ENCODE measurements at places on chromosomes 1 and 21.

- DNase-seq, result no peak
These were observed 1.7 kb upstream of the DYNLT5 start for GRCh38 chr1:66750577-66750976.

GRCh38 chr1:42941640-42942330 is 16.9 kb downstream of the SLC2A1 start:
- DNase-seq, result no peak

GRCh38 chr21:41953249-41953830 is 478 bp downstream of the C2CD2 start:
- no peak for DNase-seq

DNA sequence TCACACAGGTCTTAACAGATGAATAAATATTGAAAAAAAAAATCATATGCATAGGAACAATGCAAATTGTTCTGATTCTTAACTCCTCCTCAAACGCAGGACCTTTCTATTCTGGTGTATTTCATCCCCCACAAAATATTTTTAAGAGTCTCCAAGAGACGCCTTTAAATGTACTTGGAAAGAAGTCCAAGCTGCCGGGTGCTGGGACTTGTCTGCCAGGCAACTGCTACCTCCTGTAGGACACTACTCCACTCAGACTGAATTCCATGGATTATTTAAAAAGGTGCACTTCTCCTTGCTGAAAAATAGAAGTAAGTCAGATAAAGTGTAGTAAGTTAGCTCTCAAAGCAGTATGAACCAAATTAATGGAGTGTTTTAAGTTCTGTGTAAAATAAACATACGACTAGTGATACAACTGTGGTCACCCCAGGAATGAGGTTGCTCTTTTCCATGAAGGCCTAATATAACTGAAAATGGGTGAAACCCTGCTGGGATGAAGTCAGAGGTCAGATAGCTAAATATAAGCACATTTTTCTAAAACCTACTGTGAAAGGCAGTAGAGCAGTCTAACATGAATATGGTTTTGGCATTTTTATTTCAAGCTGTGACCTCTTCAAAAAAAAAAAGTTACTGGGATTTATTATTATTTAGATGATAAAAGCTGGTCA is 189.2 kb upstream of the PBX1 start:
- DNase-seq, result no peak

DNA sequence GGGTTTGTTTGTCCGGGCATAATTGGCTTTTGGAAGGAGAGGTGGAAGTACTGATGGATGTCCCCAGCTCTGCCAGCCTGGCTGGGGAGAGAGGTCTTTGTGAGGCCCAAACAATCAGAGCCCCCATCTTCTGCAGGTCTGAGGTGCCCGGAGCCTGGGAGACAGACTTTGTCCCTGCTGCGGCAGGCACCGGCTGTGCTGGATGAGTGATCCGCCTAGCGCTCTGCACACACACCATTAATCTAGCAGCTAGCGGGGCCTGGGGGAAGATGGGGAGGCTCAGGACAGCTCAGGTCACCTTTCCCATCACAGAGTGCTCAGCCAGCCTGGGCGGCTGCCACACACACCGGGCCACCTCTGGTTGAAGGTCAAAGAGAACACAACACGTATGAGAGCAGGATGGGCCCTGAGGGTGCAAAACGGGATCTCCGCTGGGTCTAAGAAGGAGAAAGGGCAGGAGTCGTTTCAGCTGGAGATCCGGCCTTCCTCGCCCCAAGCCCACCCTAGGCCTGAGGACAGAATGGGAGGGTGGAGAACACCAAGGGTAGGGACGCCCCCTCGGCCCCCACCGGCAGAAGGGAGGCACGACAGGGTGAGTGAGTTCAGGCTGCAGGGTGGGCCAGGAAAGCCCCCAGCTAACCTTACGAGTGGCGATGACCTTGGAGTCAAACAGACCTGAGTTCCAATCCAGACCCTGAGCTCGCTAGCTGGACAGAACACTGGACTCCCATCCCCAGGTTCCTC is 341.8 kb downstream of the NPHP4 start:
- no peak for DNase-seq

- DNase-seq, result no peak
These were observed 52.0 kb downstream of the SLX9 start for GRCh38 chr21:44991538-44992483.

DNA sequence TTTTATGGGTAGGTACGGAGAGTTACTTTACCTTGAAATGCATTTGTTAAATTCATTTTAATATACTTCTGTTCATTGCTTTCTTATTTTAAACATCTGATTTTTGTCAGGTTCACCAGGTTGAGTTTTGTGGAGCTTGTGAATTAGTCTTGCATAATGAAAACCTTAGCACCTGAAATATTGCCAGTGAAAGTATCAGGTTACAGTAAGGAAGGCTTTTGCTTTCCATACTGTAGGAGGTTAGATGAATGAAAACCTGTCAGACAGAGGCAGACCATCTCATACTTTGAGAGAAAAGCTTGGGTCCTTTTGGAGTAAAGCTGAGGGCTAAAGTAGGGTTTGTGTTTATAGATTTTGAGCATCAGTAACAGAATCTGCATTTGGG is 34.7 kb downstream of the THRAP3 start:
- DNase-seq, result no peak

DNA sequence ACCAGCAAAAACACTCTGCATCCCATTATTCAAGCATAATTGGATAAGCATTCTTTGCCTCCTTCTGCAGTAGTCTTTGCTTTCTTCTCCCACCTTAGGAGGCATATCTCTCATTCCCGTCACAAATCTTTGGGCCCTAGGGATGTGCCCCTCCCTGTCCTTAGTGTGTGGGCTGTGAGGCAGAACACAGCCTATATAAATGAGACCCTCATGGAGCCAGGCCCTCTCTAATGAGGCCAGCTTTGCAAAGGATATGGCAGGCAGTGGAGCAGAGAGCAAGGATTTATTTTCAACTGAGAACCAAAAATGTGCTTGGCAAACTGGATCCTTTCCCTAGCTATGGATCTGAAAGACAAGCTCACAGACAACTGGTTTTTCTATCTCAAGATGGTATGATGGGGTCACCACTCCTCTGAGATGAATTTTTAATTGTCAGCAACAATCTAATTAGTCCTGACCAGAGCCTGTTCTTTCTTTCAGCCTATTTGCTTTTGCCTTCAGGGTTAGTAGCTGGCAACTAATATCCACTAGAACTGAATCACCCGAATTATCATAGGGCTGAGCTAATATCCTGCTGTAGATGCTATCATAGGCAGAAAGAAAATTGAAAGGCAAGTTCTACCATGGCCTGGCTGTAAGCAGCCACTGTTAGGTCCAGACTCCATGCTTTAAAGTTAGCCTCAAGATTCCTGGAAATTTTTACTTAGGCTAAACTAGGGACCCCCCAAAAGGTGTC is 134.2 kb downstream of the SYT2 start:
- no peak for DNase-seq

GRCh38 chr21:37437376-37438080 is 71.0 kb downstream of the DYRK1A start:
- no peak for DNase-seq

DNA sequence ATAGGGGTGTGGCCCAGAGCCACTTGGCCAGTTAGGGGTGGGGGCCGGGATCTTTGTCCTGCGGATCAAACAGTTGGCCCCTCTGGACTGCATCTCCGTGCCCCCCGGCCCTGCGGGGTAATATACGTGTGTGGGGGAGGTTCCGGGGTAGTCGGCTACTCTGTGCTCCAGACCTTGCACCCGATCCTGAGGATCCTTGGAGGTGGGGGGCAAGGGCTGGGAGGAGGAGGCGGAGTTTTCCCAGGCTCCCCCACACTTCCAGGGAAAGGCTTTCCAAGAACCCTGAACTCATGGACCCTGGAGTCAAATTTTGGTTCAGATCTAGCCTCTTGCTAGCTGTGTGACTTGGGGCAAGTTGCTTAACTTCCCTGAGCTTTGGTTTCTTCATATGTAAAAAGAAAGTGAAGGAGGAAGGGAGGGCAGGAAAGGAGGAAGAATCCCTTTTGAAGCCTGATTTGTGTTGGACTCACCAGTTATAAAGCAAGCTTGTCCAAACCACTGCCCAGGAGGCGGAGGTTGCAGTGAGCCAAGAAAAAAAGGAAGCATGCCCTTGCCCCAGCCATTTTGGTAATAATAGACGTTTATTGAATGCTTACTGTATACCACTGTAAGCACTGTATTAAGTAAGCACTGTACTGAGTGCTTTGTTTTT is 686 bp downstream of the MIIP start:
- no peak for DNase-seq

DNA sequence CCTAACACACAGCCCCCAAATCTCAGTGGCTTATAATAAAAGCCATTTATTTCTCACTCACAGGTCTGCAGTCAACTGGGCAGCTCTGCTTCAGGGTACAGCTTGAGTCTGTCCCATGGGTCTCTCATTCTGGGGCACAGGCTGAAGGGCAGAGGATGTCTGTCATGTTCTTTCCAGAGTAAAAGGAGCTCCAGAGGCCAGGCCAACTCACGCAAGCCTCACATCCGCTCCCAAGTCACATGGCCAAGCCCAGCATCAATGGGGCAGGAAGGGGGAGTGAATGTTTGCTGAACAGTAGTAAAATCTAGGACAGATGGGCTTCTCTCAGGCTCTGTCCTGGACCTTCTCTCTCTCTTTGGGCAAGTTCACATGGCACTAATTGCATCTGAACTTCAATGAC is 7.1 kb upstream of the SSBP3 start:
- DNase-seq, result no peak

GRCh38 chr21:22044431-22044830 is 1046.2 kb downstream of the NCAM2 start:
- DNase-seq, result no peak

GRCh38 chr1:25042331-25043227 is 112.5 kb upstream of the RUNX3 start:
- no peak for DNase-seq

- DNase-seq, result no peak
These were observed 167.6 kb downstream of the PCBP3 start for GRCh38 chr21:45811136-45811535.

- peak; percentile 29 for DNase-seq
These were observed 30.9 kb downstream of the GPA33 start for GRCh38 chr1:167059045-167059808.

DNA sequence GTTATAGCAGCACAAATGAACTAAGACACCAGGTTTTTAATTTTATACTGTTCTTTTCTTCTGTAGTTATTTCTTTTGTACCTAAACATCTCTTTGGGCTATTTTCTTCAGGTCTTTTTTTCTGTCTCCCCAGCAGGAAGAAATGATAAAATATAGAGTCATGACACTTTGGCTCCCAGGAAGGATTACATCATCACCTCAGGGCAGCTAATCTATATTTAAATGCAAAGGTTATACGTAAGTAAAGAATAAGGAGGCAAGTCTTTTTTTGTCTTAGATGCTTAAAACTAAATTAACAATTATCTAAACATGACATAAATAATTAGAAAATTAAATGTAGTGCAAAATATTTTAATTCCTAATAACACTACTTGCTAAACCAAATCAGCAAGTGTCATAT is 57.0 kb downstream of the WARS2 start:
- no peak for DNase-seq

- DNase-seq, result no peak
These were observed 77.6 kb upstream of the SAMD13 start for GRCh38 chr1:84223751-84224432.

GRCh38 chr1:63321785-63322113 is 618 bp upstream of the FOXD3 start:
- no peak for DNase-seq

Data from NK-92 treated with Interleukin-12 subunit alpha and Interleukin-12 subunit beta, amount 100 ng/mL, for 24 hours (cell line).